ENCODE measurements at places on chromosomes 2 and 18.

GRCh38 chr2:25885933-25886332 lies 7.6 kb upstream of the ASXL2 start:
- DNase-seq = no peak

DNA sequence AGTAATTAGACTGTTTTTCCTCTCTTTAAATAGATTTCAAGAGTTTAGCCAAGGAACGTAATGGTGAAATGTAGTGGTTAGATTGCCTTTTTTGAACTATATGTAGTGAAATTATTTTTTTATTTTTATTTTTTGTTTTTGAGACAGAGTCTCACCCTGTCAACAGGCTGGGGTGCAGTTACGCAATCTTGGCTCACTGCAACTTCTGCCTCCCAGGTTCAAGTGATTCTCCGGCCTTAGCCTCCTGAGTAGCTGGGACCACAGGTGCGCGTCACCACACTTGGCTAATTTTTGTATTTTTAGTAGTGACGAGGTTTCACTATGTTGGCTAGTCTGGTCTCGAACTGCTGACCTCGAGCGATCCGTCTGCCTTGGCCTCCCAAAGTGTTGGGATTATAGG lies 60.8 kb downstream of the BIRC6 start:
- no peak for DNase-seq

- DNase-seq = no peak
These were observed 92.1 kb downstream of the SLC8A1 start for GRCh38 chr2:40359811-40360210.

- DNase-seq = no peak
These were observed 183.0 kb downstream of the PHLPP1 start for GRCh38 chr18:62898359-62898758.

DNA sequence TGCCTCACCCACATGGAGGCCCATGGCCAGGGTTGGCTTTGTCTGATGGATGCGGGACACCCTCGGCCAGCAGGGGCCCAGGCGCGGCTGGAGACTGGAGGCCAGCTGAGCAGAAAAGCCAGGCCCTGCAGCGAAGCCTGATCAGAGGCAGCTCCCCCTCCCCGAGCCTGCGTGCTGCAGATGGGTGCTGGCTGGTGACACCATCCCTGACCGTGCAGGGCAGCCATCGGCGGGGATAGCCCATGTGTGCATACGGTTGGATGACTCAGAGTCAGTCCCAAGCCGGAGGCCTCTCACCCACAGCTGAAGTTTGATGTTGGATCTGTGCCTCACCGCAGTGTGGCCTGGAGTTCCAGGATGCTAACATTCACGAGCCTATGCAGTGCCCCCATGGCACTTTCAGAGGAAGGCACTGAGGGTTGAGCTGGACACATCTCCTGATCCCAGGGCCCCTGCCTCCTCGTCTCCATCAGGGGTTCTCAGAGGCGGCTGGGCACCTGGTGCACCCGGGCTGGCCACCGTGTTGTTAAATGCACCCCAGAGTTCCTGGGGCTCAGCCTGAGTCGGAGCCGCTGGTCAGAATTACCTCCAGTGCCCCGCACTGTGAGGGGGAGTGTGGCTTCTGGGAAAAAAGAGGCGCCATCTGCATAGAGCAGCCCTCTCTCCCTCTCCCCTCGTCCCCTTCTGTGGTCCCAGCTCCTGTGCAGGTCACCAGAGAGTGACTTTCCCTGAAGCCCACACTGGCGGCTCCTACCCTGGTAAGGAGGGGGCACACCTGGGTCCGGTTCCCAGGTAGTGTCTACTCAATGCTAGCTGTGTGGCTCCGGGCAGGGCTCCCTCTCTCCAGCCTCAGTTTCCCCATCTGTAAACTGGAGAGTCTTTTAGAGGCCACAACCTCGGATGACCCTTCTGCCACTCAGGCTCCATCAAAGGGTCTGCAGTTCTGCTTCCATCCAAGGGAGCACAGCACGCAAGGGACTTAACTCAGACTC lies 19.4 kb upstream of the KIF1A start:
- DNase-seq = no peak

DNA sequence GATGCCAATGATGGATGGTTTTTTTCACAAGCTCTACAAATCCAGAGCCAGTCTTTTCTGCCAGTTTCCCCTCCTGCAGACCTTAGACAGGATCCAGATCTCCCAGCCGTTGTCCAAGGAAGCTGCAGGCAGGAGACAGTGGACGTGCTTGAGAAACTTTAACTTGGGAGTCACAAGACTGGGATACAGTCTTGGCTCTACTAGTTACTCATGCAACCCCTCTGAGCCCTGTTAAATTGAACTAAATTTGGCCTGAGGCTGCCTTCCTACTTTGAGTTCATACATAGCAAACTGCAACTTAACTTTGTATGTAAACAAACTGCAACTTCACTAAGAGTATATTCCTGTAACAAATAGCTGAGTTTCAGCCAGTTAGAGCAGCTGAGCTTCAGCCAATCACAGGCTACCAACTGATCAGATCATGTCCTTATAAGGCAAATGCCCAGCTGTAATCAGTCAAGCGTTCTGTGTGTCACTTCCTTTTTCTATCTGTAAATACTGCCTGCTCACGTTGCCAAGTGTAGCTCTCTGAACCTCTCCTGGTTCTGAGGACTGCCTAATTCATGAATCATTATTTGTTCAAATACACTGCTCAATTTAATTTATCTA lies 140.9 kb downstream of the CAPN13 start:
- DNase-seq = peak; percentile 12

- no peak for DNase-seq
These were observed 174.2 kb downstream of the RTP5 start for GRCh38 chr2:242043538-242044312.

Data from hematopoietic multipotent progenitor cell treated with erythropoietin and hydrocortisone succinate and interleukin-3 and kit ligand, for 15 days (in vitro differentiated cells).